ENCODE measurements at places on chromosomes 3 and 15.

- DNase-seq: no peak
Measured at GRCh38 chr3:149342413-149343380, 9.3 kb upstream of the TM4SF18 start.

- no peak for DNase-seq
Measured at GRCh38 chr15:31162721-31163510, 61.4 kb upstream of the TRPM1 start.

DNA sequence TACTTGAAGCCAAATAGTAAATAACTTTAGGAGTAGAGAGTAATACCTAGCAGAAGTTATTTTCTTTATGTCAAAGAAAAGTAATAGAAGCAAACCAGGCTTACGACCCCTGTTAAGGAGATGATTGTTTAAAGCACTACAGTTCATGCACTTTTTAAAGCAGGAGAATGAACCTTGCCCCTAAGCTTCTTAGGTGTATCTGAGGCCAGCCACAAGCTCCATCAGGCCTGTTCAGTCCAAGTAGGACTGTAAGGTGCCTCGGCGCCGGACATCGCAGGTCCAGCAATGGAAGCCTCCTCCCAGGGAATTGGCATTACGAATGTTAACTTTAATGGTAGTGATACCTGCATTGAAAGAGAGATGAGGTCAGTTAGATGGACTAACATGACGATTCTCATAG, 16.5 kb downstream of the GATM start:
- DNase-seq: no peak

DNA sequence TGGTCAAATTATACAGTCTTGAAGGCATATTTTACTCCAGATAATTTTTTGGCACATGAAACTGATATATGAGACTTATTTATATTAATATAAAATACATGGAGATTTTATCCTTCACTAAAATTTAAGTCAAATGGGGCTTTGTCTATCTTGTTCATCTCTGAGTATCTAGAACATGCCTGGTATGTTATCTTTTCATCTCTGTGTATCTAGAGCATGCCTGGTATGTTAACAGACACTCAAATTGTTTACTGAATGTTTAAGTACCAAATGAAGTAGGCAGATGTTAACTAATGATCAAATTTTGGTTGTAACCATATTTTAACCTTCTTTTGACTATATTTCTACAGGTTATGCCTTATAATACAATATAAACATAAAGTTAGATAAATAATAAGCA, 7.7 kb downstream of the GTF2A2 start:
- DNase-seq: no peak

DNA sequence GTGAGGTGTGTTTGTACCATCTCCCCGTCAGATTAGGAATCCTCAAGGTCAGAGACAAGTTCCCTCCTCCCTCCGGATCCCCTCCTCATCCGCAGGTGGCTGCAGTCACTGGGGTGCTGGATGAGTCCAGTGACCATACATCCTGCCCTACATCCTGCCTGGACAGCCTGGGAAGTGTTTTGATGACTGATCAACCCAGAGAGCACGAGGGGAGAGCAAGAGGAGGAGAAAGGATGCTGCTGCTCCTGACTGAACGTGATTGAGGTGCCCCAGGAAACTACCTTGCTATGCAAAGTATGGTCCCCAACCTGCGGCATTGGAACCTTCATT, 65.1 kb downstream of the SLC12A8 start:
- DNase-seq: no peak

DNA sequence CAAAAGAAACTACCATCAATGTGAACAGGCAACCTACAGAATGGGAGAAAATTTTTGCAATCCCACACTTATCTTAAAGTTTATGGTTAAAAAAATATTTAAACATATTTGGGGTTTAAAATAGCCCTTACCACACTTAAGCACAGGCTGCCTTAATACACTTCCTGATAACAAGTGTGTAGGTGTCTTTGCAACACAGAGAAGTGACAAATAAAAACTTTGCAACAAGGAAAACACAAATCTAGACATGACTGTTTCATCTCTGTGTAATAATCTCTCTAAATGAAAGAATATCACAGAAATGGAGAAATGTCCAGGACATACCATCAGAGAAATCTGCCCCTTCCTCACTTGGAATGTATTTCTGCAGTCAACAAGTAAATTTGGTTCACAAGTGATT, 464.1 kb upstream of the ARHGEF26 start:
- no peak for DNase-seq

- no peak for DNase-seq
Measured at GRCh38 chr3:49501842-49502241, 31.8 kb downstream of the DAG1 start.
